Stimulated activated CD4-positive, alpha-beta T cell treated with anti-CD3 and anti-CD28 coated beads, Interleukin-1b, Interleukin-23, amount 100 ng/mL, for 1 hour (primary cell): ENCODE measurements at places on chromosomes 16 and 17.

- no peak for DNase-seq
Measured at GRCh38 chr16:3051009-3051408, 4.6 kb downstream of the MMP25 start.

DNA sequence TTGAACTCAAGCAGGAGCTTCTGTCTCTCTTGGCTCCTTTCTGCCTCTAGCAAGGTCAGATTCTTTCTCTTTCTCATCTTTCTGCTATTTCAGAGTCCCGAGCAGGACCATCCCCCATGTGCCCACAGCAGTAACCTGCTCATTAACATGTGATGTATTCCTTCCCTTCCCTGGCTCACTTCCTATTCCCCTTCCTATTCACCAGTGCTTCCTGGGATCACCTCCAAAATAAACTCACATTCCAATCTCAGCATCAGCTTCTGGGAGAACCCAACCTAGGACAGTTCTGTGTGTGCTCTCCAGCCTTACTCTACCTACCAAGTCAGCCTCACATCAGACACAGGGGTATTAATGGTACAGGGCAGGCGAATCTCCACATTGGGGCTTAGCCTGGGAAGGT lies 546.4 kb upstream of the SALL1 start:
- DNase-seq, result no peak

DNA sequence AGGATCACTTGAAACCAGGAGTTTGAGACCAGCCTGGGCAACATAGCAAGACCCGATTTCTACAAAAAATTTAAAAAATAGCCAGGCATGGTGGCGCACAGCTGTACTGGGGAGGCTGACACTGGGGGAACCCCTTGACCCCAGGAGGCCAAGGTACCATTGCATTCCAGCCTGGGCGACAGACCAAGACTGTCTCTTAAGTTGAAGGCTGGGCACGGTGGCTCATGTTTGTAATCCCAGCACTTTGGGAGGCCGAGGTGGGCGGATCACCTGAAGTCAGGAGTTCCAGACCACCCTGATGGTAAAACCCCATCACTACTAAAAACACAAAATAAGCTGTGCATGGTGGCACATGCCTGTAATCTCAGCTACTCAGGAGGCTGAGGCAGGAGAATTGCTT lies 74.9 kb downstream of the LITAF start:
- no peak for DNase-seq

DNA sequence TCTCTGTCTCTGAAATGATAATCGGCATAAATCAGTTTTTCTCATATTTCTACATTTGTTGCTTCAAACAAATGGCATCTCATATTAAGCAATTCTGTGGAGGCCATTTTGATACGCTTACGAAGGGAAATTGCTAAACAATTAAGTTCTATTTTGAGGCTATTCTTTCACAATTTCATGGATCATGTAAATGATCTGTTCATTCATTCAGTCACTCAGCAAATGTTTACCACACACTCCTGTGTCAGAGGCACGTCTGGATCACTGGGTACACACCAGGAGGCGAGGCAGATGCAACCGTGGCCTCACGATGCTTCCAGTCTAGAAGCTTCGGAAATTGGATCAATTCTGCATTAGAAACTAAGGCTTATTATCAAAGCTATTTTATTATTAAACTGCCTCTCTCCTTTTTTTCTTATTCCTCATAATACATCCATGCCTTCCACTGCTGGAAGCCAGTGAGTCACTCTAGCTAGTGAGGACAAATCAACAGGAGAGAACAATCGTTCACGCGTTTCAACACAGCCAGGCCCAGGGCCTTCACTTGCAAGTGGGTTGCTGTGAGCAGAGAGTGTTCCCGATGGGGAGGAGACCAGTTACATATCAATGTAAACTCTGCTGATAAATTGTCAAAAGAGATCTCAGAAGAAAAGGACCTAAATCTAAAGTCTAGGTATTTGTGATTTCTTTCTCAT lies 11.3 kb upstream of the SLC39A11 start:
- DNase-seq, result no peak

DNA sequence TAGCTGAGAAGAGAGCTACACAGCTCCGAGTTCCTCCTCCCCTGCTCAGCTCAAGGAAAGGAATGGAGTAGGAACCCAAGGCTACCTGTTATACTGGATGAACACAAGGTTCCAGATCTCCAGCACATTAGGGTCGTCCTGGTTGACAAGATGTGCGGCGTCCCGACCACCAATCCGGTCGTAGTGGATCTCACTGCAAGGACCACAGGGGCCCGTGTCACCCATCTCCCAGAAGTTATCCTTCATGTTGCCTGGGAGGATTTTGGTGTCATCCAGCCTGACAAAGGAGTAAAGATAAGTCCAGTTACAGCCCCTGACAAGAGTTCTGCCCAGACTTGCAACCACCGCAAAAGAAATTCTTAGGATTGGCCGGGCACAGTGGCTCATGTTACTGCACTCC lies 17.6 kb downstream of the AARS1 start:
- no peak for DNase-seq

DNA sequence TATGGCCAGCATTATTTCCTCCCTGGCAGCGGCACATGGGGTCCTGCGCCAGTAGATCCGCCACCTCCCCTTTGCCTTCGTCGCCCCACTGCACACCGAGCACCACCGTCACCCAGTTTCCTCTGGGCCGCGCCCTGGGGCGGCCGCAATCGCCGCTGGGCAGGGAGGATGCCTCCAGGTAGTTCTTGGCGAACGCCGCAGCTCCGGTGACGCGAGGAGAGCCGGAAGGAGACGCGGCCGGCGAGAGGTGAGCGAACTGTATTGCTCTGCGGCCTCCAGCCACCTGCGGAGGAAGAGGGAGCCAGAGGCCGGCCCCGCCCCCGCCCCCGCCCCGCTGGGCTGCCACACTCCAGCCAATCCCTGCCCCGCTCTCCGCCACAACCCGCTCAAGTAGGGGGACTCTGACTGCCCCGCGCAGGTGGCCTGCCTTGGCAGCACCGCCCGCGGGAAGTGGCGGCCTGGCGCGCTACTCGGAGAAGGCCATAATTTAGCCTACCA lies 11.8 kb upstream of the SLFN13 start:
- no peak for DNase-seq

GRCh38 chr17:68182011-68182306 lies 65.9 kb upstream of the AMZ2 start:
- DNase-seq, result no peak

DNA sequence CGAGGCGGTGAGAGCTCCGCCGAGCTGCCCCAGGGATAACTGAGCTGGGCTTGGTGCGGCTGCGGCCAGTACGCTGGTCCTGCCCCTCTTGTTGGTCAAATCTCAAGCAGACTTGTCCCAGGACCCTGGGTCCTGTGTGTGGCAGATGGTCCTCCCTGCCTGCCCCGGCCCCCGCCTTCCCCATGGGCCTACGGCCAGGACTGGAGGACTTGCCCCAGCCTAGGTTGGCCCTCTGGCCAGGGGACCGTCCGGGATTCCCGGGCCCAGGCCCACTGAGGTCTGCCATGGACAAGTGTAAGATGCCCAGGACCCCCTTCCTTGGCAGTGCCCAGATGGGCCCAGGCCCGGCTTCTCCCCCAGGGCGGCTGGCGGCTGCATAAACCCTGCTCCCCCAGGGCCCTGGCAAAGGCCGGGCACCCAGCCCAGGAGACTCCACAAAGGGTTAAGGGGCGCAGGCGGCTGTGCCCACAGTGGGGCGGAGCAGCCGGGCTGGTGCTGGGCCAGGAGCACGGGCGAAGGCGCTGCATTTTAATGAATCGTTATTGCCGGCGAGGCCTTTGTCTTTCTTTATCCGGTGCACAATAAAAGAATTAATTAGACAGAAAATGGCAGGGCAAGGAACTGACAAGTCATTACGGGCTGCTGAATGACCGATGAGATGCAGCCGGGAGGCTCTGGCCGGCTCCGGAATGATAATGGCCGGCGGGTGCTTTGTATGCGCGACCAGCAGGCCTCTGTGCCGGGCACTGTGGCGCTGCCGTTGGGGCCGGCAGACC lies 9.1 kb downstream of the SOX8 start:
- no peak for DNase-seq

DNA sequence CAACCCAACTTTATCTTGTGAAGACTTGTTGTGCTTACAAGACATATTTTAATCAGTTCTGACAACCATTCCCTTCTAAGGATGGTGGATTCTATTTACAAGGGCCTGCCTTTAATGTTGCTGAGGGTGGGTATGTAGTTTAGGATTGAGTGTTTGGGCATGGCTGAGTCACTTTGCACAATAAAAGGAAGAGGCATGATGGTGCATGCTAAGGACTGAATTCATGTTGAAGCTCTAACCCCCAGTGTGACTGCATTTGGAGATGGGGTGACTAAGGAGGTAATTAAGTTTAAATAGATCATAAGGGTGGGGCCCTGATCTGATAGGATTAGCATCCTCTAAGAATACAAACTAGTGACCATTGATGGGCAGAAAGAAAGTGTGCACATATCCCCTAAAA lies 196.1 kb upstream of the HS3ST3A1 start:
- no peak for DNase-seq
